ENCODE measurements at places on chromosomes 13 and 19.

- DNase-seq: no peak
Measured at GRCh38 chr19:53659292-53659691, 27.5 kb downstream of the DPRX start.

DNA sequence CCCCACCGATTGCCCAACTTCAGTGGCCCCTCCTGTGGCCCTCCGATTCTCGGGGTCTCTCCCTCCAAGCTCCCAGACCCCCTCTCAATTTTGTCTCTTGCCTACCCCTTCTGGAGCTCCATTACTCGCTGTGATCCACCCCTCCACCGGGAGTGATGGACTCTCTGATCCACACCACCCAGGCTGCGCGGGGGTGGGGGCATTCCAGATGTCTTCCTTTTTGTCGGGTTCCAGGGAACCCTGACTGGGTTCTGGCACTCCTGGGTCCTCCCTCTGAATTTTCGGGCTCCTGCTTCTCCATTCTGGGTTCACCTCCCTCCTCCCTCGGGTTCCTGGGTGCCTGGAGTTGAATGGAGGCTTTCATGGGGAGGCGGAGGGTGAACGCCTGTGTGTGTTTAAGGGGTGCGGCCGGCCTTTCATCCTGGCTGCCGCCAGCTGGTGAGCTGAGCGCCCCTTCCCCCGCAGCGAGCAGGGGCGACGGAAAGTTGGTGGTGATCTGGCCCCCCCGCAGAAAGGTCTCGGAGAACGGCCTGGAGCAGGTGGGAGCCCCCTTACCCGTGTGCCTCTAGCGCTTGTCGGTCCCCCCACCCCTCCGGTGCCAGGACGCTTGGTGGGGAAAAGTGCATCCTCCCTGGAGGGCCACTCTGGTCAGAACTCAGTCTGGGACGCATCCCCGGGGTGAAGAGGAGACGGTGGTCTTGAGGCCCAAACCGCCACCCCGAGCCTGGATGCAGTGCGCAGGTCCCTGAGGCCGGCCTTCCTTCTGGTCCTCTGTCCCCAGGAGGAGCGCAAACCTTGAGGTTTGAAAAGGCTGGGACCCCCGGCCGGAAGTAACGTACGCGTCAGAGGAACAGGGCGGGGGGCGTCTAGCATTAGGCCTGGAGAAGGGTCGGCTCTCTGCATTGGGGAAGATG, 1.6 kb downstream of the MISP3 start:
- no peak for DNase-seq

DNA sequence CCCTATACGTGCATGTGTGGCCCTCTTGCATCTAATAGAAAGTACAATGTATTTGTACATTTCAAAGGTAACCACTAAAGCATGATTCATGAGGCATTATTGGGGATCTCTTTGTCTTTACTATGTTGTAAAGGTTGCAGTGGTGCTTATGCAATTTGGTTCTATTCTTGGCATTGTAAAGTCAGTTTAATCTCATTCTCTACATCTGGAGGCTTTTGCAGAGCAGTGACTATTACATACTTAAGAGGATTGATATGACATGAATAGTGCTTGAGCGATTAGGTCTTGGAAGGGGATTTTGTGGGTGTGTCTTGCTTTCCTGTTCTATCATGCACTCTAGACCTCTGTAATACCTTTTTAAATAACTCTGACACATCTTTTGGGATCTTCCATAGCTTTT, 610.0 kb downstream of the EFNB2 start:
- no peak for DNase-seq

DNA sequence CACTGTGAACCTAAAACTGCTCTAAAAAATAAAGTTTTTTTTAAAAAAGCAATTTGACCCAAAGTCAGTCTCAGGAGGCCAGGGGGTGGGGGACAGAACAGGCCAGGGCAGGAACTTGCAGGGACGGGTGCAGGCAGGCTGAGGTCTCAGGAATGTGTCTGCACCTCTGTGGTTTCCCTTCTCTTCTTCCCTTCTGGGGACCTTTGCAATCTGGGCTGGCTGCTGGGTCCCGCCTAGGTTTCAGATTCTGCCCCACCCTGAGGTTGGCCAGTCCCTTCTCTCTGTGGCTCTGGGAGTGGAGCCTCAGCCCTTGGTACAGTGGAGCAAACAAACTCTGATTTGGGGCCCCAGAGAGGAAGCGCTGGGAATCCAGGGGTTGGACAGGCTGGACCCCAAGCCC, 5.3 kb upstream of the F2RL3 start:
- no peak for DNase-seq

- DNase-seq: no peak
Measured at GRCh38 chr13:40391788-40392187, 274.7 kb downstream of the FOXO1 start.

DNA sequence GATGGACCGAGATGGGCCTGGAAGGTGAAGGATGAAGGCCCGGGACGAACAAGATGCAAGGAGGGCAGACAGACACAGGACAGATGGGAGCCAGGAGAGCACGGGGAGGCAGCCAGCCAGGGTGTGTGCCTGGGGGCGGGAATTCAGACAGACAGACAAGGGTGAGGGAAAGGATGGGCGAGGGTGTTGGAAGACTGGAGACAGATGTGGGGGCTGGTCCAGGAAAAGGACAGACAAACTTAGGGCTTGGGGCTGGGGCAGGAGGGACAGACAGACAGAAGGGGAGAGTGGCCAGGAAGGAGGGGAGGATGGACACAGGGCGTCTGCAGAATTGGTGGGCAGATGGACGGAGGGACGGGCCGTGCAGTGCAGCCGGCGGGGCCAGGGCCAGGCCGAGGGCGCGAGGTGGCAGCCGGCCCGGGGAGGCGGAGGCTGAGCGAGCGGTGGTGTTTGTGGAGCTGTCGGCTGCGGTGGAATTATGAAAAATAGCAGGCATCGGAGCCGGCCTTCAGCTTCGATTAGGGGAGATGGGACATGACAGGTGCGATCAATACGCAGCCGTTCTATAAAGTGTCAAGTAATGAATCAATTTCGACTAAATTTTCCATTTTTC, 4.6 kb upstream of the ERFL start:
- no peak for DNase-seq

DNA sequence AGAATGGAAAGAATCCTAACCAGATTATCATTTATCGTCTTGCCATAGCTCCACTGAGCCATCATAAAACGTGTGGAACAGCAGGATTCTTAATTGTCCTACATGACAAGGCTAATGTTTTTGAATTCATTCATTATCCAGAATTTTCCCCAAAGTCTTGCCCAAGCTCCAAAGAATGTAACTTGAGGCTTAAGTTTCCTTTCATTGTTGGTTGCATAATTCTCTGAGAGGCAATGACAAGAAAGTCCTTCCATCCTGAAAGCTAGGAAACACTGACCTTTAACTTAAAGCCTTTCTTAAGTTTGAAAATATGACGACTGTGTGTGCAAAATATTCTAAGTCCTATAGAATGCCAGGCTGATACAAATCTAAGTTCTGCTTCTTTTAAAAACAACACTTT, 546.1 kb downstream of the SUCLA2 start:
- DNase-seq: no peak
